ENCODE measurements at places on chromosomes 5 and 9. TPM values are rescaled to one million over a fixed set of nuclear protein-coding genes. Genes with fewer than 3 reads are reported as not detected.

The CD72 gene
- 0.36 TPM for total RNA-seq

The NUDT12 gene
- 1.9 TPM for total RNA-seq

The SLC36A2 gene
- not detected for total RNA-seq

The MCC gene
- total RNA-seq: 0.14 TPM

The GMCL2 gene
- total RNA-seq: not detected

The TRAF1 gene
- 2.5 TPM for total RNA-seq

The DND1 gene
- total RNA-seq: 0.88 TPM

The PCAT7 gene
- total RNA-seq: 0.46 TPM

Data from A549 treated with Mapracorat at 1 μM for 4 hours (cell line).